NT2/D1 (cell line): ENCODE measurements at places on chromosomes 2 and 18.
A peak's percentile ranks its signal among the peaks of the same experiment; 100 is the strongest.

DNA sequence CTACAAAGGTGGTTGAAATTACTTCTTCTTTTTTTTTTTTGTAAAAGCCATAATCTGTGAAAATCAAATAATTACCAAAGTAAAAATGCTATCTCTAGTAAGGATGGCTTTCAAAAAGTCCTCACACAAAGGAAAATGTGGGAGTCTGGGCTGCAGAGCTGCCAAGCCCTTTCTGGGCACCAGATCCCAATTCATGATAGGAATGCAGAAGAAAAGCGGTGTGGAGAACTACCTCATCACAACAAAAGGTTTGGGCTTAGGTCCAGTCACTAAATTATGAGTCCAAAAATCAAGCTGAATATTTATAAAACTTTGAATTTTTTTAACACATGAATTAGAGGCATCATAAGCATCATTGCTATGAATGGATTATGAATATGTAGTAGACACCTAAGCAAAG, 30.8 kb upstream of the EPHA4 start:
- DNase-seq, result no peak

DNA sequence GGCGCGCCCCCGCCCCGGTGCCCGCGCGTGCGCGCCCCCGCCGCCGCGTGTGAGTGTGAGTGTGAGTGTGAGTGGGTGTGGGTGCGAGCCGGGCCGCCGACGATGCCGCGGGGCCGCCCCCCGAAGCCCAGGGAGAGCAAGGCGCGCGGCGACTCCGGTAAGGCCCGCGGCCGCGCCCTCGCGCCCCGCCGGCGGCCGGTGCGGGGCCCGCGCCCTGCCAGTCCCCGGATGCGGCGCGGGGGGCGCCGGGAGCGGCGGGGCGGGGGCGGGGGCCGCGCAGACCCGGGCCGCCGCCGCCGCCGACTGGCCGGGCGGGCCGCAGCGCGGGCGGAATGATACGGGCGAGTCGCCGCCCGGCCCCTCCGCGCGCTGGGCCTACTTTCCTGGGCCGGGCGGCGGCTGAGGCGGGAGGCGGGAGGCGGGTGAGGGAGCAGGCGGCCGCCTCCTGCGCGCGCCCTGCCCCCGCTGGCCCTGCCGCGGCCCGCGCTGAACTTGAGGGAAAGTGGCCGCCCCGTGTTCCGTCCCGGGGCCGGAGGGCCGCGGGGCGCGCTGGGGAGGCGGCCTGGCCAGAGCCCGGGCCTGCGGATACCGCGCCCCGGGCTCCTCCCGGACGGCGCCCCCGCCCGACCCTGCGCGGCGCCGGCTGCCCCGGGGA, at the start of gene ZNF236:
ZNF236 (plus strand) TSS at position 52 of the 655 bp plus-strand sequence; CDS start at position 103, 51 bp downstream.
- DNase-seq, result peak; percentile 48

- DNase-seq, result no peak
Measured at GRCh38 chr2:173802518-173802917, 162.7 kb downstream of the SP3 start.

- DNase-seq, result no peak
Measured at GRCh38 chr2:15284614-15285013, 276.5 kb downstream of the NBAS start.

DNA sequence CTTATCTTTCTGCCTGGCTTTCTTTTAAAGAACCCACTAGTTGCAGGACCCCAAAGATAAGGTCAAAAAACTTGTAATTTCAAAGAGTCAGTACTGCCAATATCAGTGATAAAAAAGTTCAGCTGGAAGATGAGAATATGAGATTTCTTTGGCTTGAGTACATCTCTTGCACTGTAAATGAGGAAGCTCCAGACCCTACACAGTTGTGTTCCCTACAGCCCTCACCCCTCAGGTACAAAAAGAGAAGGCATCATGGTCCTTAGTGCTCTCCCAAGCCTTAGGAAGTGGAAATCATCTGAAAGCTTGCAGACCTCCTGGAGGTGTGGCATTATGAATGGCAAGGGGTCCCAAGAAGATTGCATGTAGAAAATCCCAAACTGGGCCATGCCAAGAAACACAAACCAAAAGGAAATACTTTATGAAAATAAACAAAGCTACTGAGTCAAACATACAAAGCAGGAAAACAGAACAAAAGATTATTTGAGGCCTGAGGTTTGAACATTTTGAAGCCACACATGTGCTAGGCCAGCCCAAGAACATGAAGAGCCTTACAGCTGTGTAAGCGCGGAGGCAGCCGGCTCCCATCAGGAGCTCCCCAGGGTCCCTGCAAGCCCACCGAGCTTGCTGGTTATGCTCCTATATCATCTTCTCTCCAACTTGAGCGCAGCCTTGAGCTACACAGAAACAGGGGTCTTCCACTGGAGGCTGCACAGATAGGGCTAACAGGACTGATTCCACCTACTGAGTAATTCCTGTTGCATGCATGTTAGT, 217.0 kb downstream of the OSR1 start:
- no peak for DNase-seq

GRCh38 chr2:70861777-70862625, 26.4 kb upstream of the CD207 start:
- peak; percentile 73 for DNase-seq

- no peak for DNase-seq
Measured at GRCh38 chr2:104856086-104856972, 2.4 kb downstream of the POU3F3 start.

DNA sequence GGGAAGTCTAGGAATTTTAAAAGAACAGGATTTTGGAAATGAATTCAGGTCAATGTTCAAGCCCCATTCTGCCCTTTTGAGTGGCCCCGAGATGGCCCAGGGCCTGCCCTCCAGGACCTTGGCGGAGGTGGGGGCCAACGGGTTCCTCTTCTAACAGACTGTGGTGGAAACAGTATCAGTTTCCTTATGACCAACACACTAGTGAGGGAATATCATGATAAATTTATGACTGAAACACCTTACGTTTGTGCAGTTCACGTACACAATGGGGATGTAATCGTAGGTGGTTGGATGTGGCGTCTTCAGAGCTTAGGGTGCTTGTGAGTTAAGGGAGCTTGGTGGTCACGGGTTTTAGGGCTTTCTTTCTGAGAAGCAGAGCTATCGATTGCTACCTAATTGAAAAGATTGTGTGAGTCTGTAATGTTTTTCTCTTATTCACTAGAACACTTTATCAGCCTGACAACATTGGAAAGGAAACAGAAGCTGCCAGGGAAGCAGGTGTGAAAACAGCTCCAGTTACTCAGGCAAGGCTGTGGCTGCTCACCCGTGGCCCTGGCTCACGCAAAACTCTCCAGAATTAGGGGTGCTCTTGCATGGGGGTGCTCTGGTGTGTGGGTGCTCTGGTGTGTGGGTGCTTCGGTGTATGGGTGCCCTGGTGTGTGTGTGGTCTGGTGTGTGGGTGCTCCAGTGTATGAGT, 165.3 kb downstream of the SNTG2 start:
- no peak for DNase-seq

GRCh38 chr2:164953279-164953678, 2.0 kb downstream of the SLC38A11 start:
- DNase-seq, result no peak

- no peak for DNase-seq
Measured at GRCh38 chr18:5529471-5529870, 14.3 kb downstream of the EPB41L3 start.

DNA sequence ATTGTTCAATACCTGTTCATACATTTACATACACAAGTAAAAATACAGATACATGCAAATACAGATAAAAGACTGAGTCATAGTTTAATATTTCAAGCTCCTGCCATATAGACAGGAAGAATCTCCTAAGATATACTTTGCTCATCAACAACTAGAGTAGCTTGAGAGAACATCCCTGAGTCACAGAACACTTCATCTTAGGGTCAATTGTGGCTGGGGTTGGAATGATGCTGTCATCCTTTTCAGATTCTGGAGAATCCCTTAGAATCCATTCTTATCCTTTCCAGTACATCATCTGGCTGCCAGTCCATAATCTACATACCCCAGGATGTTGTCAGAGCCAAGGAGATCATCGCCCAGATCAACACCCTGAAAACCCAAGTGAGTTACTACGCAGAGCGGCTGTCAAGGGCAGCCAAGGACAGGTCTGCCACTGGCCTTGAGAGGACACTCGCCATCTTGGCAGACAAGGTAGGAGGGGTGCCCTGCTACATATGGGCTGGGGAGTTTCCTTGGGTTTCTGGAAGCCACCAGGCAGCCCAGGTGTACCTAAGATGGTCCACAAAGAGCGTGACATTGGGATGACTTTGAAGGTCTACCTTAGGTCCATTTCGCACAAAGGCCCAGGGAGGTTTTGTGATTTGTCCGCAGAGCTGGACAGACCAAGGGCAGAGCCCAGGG, 55.7 kb downstream of the COA5 start:
- DNase-seq, result no peak

DNA sequence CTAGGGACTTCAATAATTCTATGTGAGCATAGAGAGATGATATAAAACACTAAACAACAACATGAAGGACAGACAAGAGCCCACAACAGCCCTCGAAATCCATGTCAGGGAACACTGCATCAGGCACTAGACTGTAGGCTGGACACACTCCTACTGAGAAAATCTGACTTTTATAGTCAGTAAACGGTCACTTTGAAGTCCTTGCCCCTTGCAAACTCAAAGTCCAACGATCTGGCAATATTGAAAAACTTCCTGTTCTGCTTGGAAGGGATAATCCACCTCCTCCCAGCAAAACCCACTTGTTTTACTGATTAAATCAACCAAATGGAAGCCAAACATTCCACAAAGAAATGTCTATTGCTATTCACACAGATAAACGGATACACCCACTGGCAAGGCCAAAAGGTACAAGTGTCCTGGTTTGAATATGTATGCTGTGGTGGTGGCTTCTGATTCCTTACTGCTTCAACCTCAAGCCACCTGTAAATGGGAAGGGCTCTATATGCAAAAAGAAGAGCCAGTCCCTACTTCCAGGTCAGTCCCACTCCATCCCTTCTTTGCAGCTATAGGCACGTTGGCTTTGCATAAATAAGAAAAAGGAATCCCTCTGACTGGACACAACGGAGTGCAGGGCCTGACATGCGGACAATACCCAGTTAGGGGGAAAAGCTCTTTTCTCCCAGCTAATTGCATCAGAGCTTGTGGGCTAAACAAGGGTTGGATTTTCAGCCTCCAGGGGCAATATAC, 56.6 kb downstream of the STK39 start:
- DNase-seq, result no peak

GRCh38 chr2:197249381-197250083, 61.0 kb downstream of the ANKRD44 start:
- DNase-seq, result no peak

DNA sequence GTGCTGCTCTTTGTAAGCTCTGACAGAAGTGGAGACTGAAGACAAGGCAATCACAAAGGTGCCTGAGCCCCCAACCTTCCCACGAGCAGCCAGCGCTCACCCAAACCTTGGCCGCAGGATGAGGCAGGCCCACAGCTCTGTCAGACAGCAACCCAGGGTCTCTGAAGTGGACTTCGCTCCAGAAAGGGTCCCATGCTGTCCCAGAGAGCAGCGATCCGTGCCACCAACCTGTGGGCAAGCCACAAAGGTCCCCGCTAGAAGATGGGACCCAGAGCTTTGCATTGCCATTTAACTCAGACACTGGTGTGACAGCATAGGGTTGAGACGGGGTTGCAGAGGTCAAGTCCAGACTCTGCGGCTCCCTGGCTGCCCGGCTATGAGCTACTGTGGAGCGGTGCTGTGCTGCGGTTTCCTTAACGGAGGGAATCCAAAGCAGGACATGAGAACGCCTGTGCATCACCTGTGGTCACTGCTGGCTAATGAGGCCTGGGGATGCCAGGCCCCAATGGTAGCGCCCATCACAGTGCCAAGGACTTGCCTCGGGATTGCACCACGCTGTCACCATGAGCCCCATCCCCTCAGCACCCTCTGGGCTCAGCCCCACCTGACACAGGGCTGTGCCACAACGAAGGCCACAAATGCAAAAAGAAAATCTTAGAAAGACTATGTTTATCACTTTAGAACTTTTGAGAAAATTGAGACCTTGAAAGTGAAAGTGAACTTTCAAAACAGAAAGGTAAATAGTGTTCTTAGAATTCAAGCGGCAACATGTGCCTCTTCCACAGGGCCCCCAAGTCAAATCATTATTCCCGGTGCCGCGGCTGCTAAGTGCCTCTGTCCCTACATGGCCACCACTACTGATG, 103.4 kb downstream of the HDAC4 start:
- DNase-seq, result no peak

- no peak for DNase-seq
Measured at GRCh38 chr2:112666761-112667122, 21.0 kb downstream of the SLC20A1 start.

DNA sequence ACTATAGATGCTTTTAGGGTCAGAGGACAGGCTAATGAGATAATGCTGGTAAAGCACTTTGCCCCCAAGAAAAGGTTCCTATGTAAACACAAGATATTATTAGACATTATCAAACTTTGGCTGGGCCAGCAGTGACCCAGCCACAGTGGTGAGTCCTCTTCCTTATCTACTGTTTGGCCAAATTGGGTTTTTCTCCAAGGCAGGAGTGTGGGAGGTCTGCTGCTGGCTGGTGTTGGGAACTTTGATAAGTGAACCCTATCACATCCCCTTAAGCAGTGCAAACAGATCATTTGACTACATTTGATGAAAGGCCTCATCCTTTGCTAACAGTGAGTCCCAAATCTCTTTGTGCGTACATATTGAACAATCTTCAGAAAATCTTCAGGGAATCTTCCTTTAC, 16.2 kb downstream of the FZD7 start:
- no peak for DNase-seq

- no peak for DNase-seq
Measured at GRCh38 chr2:101740555-101740964, 43.1 kb downstream of the MAP4K4 start.

DNA sequence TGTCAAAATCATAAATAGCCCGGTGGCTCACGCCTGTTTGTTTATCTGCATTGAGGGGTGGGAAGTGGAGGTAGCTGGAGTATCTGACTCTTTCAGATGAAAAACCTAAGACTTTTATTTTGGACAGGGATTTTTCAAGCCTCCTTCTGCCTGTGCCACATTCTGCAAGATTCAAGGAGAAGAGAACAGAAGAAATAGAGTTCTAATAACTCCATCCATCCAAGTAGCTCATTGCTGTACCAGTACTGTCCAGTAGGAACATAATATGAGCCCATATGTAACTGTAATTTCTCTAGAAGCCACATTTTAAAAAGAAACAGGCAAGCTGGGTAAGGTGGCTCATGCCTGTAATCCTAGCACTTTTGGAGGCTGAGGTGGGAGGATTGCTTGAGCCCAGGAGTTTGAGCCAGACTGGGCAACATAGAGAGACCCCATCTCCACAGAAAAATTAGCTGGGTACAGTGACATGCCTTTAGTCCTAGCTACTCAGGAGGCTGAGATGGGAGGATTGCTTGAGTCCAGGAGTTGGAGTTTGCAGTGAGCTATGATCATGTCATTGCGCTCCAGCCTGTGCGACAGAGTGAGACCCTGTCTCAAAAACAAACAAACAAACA, 35.4 kb upstream of the NT5DC4 start:
- no peak for DNase-seq

DNA sequence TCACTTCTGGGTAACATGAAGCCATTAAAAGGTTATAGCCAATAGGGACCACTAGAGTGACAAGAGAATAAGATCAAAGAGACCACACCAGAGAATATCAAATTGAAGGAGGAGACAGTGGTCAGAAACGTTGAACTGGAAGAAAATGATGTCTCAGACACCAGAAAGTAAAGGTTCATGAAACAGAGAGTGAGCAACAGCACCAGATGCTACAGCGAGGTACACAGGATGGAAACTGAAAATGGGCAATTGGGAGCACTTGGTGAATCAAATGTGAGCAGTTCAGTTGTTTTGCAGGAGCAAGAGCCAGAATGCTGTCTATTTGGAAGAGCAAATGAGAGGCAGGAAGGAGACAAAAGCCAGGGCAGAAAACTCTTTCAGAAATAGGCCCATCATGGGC, 162.6 kb downstream of the SS18 start:
- no peak for DNase-seq
